ENCODE measurements at places on chromosomes 3 and 15. TPM values are rescaled to one million over a fixed set of nuclear protein-coding genes. Genes with fewer than 3 reads are reported as not detected.

Gene FOXB1
- polyA plus RNA-seq, result 2.7 TPM

Gene LNP1
- 6.6 TPM for polyA plus RNA-seq

Gene REC114
- 0.12 TPM for polyA plus RNA-seq

Gene TPM1
- 246 TPM for polyA plus RNA-seq

Gene SLC28A1
- 0.03 TPM for polyA plus RNA-seq

Gene RCN2
- polyA plus RNA-seq, result 33.3 TPM

Gene CCR3
- not detected for polyA plus RNA-seq

Gene ACKR2
- polyA plus RNA-seq, result 0.09 TPM

Gene RYR3
- polyA plus RNA-seq, result 0.33 TPM

Gene CPLX3
- 0.27 TPM for polyA plus RNA-seq

Gene GRK7
- polyA plus RNA-seq, result not detected

Gene FLNB
- 72.3 TPM for polyA plus RNA-seq

Gene AAGAB
- polyA plus RNA-seq, result 17.5 TPM

Gene CPN2
- 0.03 TPM for polyA plus RNA-seq

Gene KCNMB2
- not detected for polyA plus RNA-seq

Gene FGF12
- 3.0 TPM for polyA plus RNA-seq

Gene CHCHD6
- polyA plus RNA-seq, result 39.4 TPM

Gene MST1R
- 7.6 TPM for polyA plus RNA-seq

Gene RPL14
- polyA plus RNA-seq, result 1,192 TPM

Gene NRROS
- 6.8 TPM for polyA plus RNA-seq

Gene WDR48
- polyA plus RNA-seq, result 12.3 TPM

Gene KPNA1
- 14.8 TPM for polyA plus RNA-seq

Gene MAP3K13
- polyA plus RNA-seq, result 6.8 TPM

Gene PFKFB4
- polyA plus RNA-seq, result 20.1 TPM

Gene ZNF639
- 9.1 TPM for polyA plus RNA-seq

Gene SCG3
- polyA plus RNA-seq, result 2.3 TPM

Gene TMEM40
- 0.18 TPM for polyA plus RNA-seq

Gene GALNT15
- 0.02 TPM for polyA plus RNA-seq

Gene CRYGS
- 1.5 TPM for polyA plus RNA-seq

Gene MAGEL2
- 0.63 TPM for polyA plus RNA-seq

Gene GOLGA8S
- 0.05 TPM for polyA plus RNA-seq

Gene GOLGA6L24
- polyA plus RNA-seq, result not detected

Gene GABRB3
- polyA plus RNA-seq, result 88.5 TPM

Gene CDHR4
- 0.96 TPM for polyA plus RNA-seq
